ENCODE measurements at places on chromosomes 6 and 20.

DNA sequence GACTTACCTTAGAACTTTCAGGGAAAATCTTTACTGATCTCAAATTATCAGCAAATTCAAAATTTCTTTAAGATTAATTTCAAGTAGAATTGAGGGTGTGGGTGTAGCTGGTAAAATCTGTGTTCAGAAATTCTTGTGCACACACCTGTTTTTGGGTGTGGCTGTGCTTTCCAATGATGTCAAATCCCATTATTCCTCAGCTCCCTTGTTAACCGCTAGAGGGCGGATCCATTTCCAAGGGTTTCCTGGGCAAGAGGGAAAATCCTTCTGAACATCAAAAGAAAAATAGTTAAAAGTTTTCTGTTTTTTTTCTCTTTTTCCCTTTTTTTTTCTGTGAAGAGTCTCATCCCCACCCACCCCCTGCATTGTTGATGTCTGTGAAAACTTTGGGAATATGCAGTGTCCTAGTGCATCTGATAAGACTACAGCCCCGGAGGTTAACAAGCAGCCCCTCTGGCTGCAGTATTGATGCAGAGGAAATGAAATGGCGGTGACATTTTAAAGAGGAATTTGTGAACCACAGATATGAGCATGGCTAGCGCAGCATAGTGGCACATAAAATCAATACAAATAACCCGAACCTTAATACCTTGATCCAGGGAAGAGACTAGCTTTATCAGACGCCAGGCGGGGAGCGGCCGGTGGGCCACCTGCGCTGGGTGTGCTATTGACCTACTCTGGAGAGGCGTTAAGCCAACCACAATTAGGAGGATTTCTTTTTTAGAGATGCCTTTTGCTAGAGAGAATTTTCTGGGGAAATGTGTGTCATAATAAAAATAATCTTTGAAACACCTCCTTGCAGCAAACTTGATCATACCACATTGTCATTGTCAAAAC lies 130.9 kb downstream of the FOXA2 start:
- DNase-seq, result peak; percentile 1

GRCh38 chr20:51237278-51237677 lies 214.4 kb upstream of the KCNG1 start:
- no peak for DNase-seq

- peak; percentile 53 for DNase-seq
These were observed 86.0 kb downstream of the DHX35 start for GRCh38 chr20:39048000-39048696.

DNA sequence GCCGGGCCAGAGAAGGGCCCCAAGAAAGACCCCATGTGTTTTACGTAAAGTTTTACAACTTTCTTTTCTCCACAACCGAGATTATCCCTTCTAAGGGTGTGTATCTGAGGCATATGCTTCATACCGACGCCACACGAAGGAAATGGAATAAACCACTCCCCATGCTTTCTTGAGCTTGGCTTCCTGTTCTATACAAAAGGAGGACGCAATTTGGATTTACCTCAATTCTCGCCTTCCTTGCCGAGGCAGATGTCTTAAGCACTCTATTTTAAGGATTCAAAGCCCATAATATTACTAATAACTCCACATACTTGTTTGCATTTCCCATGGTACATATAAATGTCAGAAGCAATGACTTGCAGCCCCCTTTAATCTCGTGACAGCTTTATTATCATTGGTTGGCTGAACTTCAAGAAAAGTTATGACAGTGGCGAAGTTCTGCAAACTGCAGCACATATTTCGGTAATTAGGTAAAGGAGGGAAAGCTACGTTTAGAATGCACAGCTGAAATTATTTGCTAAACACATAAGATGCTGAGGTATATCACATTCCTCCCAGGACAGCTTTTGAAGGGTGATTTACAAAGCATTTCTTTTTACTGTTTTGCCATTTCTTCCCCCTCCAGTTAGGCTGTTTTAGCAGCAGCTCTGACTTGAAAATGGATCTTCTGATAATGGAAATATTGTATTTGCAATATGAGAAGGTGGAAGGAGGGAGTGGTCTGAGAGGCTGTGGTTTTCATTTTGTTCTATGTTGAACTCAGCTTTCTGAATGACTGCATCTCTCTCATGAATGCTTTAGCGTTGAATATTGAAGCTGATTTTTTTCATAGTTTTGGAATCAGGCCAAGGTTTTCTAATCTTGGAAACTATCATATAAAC lies 330.5 kb downstream of the EPHA7 start:
- DNase-seq, result no peak

GRCh38 chr20:63756648-63756991 lies 17.0 kb downstream of the SLC2A4RG start:
- no peak for DNase-seq

GRCh38 chr6:6584310-6585002 lies 4.1 kb upstream of the LY86 start:
- no peak for DNase-seq

- DNase-seq, result no peak
These were observed 36.2 kb downstream of the JAG1 start for GRCh38 chr20:10637563-10637962.

DNA sequence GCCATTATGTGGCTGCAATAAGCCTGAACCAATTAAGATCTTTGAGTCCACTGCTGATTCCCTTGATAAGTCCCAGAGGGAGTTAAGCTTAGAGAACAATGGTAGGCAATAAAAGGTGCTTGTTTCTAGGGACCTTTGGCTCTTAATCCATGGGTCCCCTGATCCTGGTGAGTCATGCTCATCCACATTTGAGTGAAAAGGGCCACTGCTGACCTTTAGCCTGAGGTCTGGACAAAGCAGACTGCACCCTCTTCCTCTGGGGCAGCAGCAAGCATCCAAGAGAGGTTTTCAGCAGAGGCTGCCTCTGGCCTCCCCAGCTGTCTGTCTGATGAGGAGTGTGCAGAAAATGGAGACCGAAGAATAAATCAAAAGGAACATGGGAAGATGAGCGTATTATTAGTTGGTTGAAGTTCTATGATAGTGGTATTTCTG lies 16.1 kb upstream of the SCGN start:
- no peak for DNase-seq

GRCh38 chr6:15444881-15445280 lies 199.0 kb downstream of the JARID2 start:
- DNase-seq, result no peak
